ENCODE measurements at places on chromosomes 7 and 10.

DNA sequence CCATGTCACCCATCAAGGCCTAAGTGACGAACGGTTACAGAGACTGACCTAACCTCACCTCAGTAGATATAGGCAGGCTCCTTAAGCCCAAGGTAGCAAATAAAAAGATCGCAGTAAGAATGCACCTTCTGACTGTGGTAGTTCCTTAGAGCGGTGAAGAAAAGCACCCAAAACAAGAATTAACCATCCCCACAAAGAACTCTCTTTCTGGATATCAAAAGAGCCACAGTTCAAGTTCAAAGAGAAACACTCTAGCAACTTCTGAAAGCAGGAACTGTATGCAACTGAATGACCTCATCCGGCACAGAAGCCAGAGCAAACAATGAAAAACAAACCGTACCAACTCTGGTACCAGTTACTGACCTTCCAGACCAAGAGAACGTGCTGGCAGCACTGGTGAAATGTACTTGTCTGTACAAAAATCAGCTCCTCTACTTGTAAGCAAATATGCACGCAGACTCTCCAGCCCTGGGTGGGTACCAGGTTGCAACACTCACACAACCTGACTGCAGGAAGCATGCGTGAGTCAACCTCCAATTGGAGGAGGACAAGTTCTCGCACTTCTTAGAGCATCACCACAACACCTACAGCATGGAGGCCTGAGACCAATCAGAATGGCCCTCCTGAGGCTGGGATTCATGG lies 202.7 kb downstream of the FAM107B start:
- DNase-seq, result peak; percentile 52

- DNase-seq, result no peak
These were observed 421.1 kb upstream of the SORCS1 start for GRCh38 chr10:107585630-107586029.

- no peak for DNase-seq
These were observed 111.0 kb downstream of the TRIL start for GRCh38 chr7:28847176-28847575.

GRCh38 chr7:732556-732955 lies 5.5 kb upstream of the PRKAR1B start:
- DNase-seq, result no peak

DNA sequence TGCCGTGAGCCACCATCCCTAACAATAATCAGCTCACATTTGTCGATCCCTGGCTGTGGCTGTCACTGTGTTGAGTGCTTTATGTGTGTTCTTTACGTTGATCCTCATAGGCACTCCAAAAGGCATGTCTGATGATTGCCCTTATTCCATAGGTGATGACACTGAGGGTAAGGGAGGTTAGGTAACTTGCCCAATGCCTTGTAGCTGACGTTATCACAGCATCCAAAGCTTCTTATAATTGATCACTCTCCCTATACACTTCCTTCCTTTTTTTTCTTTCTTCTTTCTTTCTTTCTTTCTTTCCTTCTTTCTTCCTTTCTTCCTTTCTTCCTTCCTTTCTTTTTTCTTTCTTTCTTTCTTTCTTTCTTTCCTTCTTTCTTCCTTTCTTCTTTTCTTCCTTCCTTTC lies 41.9 kb upstream of the SMARCD3 start:
- DNase-seq, result no peak

GRCh38 chr10:47115322-47115721 lies 184.7 kb upstream of the GDF10 start:
- no peak for DNase-seq

GRCh38 chr7:30613366-30614325 lies 19.0 kb downstream of the GARS1 start:
- no peak for DNase-seq

DNA sequence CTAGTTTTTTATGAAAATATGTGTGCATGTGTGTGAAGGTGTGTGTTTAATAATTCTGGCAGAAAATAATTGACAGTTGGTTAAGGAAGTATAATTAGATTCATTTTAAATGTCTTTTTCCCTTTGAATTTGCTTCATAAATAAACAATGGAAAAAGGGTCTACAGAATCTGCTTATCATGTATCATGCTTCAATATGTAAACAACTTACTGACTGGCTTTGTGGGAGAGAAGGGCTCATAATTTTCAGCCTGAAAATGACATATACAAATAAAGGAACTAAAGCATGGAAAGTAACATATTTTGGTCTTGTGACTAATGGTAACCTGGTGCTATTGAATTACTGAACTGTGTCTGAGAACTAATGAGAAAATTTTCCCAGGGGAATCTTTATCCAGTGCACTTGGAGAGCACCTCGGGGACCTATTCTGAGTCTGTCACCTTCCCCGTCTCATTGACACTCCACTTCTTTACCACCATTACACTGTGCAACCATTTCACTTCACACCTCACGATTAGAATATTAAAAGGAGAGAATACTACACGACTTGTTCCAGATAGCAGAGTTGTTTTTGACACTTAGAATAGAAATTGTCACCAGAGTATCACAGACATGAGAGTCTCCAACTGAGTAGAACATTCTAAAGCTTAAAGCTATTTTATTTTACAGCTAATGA lies 298.6 kb downstream of the TFEC start:
- no peak for DNase-seq

Data from stimulated activated CD4-positive, alpha-beta T cell treated with anti-CD3 and anti-CD28 coated beads, Interleukin-2, amount 100 ng/mL, for 24 hours (primary cell).